ENCODE measurements at places on chromosomes 16 and 17. TPM values are rescaled to one million over a fixed set of nuclear protein-coding genes. Genes with fewer than 3 reads are reported as not detected.

Gene ZNF597
- 1.8 TPM for total RNA-seq

Gene ADAD2
- not detected for total RNA-seq

Gene DECR2
- total RNA-seq: 14.5 TPM

Gene NUP93
- total RNA-seq: 72.1 TPM

Gene CDH5
- total RNA-seq: not detected

Gene TRIM72
- total RNA-seq: 0.28 TPM
